ENCODE measurements at places on chromosomes 2 and 18.
A peak's percentile ranks its signal among the peaks of the same experiment; 100 is the strongest.

- DNase-seq, result no peak
These were observed 173.8 kb upstream of the BCL2L11 start for GRCh38 chr2:110946902-110947301.

- no peak for DNase-seq
These were observed 158.7 kb downstream of the HAUS1 start for GRCh38 chr18:46262856-46263255.

GRCh38 chr18:23682472-23682871, 6.8 kb upstream of the LAMA3 start:
- no peak for DNase-seq

DNA sequence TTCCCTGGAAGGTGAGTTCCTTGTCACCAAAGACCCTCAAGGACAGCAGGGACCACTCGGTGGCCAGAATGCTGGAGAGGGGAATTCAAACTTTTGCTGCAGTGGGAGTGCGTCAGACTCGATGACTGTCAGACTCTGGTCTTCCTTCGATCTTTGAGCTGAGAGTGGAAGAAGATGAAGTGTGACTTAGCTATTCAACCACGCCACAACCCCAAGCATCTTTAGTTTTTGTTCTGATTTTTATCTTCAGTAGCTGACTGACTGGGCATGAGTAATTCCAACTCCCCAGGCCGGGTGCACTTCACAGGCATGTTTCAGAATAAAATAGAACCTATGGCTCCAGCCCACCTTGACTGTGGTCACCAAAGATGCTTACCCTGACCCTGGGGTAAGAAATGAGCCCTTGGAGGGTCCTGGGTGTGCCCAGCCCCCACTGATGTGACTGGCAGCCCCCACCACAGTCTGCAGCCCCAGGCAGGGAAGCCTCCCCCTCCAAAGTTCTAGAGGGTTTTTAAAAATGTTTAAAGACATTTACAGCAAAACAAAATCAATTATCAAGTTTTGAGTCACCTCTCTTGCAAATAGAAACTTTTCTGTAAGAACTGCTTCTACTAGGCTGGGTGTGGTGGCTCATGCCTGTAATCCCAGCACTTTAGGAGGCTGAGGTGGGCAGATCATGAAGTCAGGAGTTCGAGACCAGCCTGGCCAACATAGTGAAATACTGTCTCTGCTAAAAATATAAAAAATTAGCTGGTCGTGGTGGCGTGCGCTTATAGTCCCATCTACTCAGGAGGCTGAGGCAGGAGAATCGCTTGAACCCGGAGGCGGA, 24.9 kb upstream of the YWHAQ start:
- DNase-seq, result peak; percentile 32

DNA sequence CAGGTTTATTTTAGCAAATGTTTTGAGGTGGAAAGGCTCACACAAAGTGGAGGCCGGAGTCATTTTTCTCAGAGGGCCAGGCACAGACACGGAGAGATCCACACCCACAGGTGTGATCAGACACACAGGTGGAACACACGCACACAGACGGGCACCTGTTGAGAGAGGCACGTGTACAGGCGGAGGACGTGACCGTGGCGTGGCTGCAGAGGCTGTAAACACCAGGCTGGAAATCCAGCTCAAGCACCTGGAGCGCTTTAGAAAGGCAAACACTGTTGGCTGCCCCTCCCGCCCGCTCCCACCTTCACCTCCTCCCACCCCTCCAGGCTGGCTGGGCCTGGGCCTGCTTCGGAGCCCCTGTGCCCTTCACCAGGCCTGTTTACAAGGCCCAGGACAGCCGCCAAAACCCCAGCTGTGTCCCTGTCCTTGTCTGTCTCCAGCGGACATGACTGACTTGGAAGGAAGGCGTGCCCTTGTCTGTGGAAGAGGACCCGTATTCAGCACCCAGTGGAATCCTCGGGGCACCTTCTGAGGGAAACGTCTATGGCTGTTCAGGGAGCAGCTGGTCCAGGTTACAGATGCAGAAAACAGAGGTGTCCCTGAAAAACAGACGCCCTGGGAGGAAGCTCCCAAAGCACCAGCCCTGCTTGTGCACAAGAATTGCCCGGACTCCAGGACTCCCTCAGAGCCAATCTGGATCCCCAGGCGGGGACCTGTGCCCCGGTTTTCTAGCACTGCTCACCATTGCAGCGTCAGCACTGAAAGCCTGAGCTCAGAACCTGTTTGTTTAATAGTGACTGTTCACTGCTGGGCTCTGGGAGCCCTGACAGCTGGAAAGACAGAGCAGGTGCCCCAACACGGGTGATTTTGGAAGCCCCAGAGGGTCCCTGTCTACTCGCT, 134.3 kb upstream of the HAAO start:
- DNase-seq, result peak; percentile 40

GRCh38 chr2:205760157-205760556, 77.9 kb downstream of the NRP2 start:
- DNase-seq, result no peak

GRCh38 chr2:83587309-83587708, 871.8 kb downstream of the SUCLG1 start:
- no peak for DNase-seq

GRCh38 chr2:24478243-24478642, 12.8 kb upstream of the NCOA1 start:
- peak; percentile 24 for DNase-seq

- DNase-seq, result no peak
These were observed 162.8 kb downstream of the VAPA start for GRCh38 chr18:10076502-10077030.

GRCh38 chr2:111134055-111134454, 13.3 kb downstream of the BCL2L11 start:
- DNase-seq, result peak; percentile 57

DNA sequence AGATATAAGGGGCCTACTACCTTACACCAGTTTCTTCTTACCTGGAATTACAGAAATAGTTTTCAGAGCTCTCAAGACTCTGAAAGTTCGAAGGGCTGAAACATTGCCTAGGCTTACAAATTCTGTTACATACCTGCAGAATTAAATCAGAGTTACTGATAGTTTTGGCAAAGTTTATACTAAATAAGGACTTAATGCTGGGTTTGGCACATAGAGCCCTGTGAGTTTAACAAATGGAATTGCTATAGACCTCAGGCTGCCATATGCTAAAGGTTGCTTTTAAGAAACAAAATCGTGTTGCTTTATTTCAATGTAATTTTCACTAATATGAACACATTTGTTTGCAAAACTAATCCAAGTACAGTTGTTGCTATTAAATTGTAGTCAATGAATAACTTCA, 40.1 kb downstream of the SCN3A start:
- DNase-seq, result no peak

GRCh38 chr18:34848156-34848555, 138.1 kb downstream of the DTNA start:
- no peak for DNase-seq

DNA sequence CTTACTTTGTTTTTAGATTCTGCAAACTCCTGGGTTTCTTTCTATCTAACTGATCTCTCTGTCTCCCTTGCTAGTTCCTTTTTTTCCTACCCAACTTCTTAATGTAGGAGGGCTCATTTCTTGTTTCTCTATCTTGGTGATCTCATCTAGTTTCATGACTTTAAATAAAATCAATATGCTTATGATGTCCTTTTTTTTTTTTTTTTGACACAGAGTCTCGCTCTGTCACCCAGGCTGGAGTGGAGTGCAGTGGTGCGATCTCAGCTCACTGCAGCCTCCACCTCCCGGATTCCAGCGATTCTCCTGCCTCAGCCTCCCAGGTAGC, 42.2 kb upstream of the IL1RL1 start:
- no peak for DNase-seq

DNA sequence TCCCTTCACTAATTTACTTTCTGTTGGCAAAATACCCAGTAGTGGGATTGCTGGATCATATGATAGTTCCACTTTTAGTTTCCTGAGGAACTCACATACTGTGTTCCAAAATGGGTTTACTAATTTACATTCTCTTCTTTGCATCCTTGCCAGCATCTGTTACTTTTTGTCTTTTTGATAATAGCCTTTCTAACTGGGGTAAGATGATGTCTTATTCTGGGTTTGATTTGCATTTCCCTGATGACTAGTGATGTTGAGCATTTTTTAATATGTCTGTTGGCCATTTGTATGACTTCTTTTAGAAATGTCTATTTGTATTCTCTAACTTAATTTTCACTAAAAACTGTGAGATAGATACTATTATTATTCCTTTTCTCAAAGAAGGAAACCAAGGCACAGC, 411.7 kb downstream of the SOCS6 start:
- no peak for DNase-seq

GRCh38 chr2:101912545-101912944, 79.2 kb upstream of the IL1R2 start:
- no peak for DNase-seq

- DNase-seq, result peak; percentile 8
These were observed 50.6 kb downstream of the ST3GAL5 start for GRCh38 chr2:85838181-85838580.

- no peak for DNase-seq
These were observed 6.6 kb downstream of the NCOA1 start for GRCh38 chr2:24497685-24498084.

DNA sequence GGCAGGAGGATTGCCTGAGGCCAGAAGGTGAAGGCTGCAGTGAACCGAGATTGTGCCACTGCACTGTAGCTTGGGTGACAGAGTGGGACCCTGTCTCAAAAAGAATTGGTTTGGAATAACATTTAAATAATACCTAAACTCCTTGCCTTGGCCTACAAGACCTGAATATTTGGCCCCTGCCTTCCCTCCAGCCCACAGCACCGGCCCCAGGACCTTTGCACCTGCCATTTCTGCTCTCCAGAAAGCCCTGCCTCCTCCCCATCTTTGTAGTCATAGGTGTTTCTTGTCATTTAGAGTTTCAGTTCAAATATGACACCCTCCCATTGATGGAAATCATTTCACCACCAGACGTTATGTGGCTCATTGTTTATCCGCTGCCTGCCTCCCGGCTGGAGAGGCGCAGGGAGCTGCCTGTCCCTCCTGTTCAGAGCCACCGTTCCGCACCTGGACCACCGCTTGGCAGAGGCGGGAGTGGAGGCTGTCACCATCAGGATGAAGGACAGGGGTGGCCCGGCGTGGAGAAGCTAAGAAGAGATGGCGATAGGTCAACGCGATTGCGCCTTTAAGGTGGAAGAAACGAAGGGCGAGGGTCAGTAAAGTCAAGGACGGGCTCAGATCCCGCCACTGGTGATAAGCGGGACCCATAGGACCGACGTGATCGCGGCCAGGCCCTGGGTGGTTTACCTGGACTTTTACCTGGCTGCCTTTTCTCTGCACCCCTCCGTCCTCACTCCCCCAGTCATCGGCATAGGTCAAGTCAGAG, 638 bp upstream of the LPIN1 start:
- no peak for DNase-seq

- DNase-seq, result no peak
These were observed 14.6 kb upstream of the SEMA4C start for GRCh38 chr2:96884299-96885094.

DNA sequence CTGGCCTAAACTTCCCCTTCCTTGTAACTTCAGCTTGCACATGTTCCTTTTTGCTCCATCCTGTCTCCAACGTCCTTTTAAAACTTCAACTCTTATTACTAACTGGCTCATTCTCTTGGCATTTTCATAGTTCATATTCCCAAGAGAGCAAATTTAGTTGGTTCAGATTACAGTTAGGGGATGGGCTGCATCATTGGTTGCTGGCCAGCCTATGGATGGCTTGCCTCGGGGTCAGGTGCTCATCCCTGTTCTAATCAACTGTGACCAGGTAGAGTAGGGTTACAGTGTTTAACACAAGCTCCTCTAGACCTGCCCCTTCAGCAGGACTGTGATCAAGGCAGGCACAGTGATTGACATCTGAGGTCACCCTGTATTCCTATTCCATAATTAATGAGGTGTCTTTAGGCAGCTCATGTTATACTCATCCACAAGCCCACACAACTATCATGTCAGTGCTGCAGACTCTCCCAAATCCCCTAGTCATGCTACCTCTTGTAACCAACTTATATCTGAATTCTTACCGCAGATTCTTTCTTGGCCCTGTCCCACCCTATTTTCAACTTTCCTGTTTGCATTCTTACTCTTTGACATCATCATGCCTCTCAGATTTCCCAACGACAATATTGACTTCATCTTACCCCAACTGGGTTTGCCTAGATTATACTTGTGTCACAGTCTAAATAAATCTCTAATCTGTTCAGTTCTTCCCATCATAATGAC, 293.3 kb downstream of the MTX2 start:
- DNase-seq, result no peak

GRCh38 chr2:59734743-59735142, 818.7 kb downstream of the BCL11A start:
- no peak for DNase-seq

DNA sequence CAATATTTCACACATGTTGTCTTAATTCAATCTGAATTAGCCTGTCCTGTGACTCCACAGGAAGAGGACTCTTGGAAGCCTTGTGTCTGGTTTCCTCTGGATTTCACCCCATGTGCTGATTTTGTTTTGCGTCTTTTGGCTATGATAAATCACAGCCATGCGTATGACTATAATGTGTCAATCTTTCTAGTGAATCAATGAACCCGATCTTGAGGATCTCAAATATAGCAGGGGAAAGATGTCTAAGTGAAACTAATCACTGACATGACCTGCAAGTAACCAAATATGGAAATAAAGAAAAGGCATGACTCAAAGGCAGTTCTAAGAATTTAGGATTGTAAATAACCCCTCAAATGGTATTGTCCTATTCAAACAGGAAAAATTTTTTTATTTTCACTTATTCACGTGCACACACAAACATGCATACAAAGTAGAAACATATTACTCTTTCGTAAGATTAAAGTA, 8.2 kb downstream of the WDFY1 start:
- no peak for DNase-seq

DNA sequence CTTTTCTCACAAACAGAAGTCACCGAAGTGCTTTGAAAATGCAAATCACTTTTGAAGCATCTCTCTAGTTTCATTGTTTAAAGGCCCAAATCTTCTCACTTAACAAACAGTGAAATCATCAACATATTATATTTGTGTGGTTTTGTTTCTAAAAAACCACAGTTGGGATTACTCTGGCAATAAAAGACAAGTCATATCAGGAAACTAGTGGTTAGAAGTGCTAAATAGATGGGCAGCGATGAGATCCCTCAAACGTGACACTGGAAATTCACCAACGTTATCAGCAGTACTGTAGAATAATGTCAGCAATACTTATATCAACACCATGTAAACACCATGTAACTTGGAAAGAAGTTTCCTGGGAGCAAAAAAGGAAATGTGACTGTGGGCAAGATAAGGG, 893.5 kb downstream of the SUCLG1 start:
- DNase-seq, result no peak

GRCh38 chr18:9712611-9713010, 4.5 kb downstream of the RAB31 start:
- DNase-seq, result no peak

DNA sequence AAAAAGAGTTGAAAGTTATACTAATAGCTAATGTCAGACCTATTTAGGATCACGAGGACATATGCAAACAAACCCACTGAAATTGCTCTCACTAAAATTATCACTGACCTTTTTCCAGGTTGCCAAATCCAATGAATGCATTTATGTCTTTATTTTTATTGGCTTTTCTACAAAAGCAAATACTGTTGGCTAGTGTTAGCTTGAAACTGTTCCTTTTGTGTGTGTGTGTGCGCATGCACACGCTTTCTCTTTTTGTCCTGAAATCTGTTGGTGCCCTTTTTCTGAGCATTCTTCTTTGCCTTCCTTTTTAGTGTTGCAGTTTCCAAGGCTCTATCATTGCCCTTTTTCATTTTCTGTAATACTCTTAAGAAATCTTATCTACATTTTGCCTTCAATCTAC, 1269.2 kb downstream of the LRP1B start:
- DNase-seq, result no peak

Data from erythroblast (primary cell).